Articular chondrocyte of knee joint (primary cell): ENCODE measurements at places on chromosomes 2 and 18. TPM values are rescaled to one million over a fixed set of nuclear protein-coding genes. Genes with fewer than 3 reads are reported as not detected.

METTL5 gene
- 64.0 and 69.6 TPM in 2 replicates for total RNA-seq

CAPN13 gene
- total RNA-seq = not detected in 2 replicates

CLEC4F gene
- total RNA-seq = not detected in 2 replicates

SNORC gene
- total RNA-seq = 0.65 and 1.2 TPM in 2 replicates

HRH4 gene
- 0.11 and 0.13 TPM in 2 replicates for total RNA-seq

GALNT13 gene
- total RNA-seq = 0.11 and 0.13 TPM in 2 replicates

PRSS56 gene
- total RNA-seq = not detected in 2 replicates

ALPG gene
- total RNA-seq = not detected in 2 replicates

CASP8 gene
- 23.8 and 29.2 TPM in 2 replicates for total RNA-seq

NEU2 gene
- not detected in 2 replicates for total RNA-seq

PTGR3 gene
- total RNA-seq = 10.7 and 13.7 TPM in 2 replicates

ZNF804A gene
- 0.11 TPM in 1 of 2 replicates, not detected in the other for total RNA-seq

TUBB8B gene
- total RNA-seq = not detected in 2 replicates

OTOS gene
- total RNA-seq = not detected in 2 replicates

SERPINB12 gene
- not detected in 2 replicates for total RNA-seq

ASB1 gene
- 12.6 and 14.4 TPM in 2 replicates for total RNA-seq
